HFFc6 (cell line): ENCODE measurements at places on chromosomes 6 and 20. TPM values are rescaled to one million over a fixed set of nuclear protein-coding genes. Genes with fewer than 3 reads are reported as not detected.

The FNDC1 gene
- total RNA-seq = not detected in 3 replicates

The SH3BGRL2 gene
- 0.21 to 0.43 TPM (median 0.30 TPM) in 3 replicates for total RNA-seq

The OARD1 gene
- total RNA-seq = 10.9 to 14.2 TPM (median 12.2 TPM) in 3 replicates

The ANKRD66 gene
- total RNA-seq = not detected in 3 replicates

The POM121L2 gene
- total RNA-seq = not detected in 3 replicates

The ELOVL2 gene
- not detected in 3 replicates for total RNA-seq

DNA sequence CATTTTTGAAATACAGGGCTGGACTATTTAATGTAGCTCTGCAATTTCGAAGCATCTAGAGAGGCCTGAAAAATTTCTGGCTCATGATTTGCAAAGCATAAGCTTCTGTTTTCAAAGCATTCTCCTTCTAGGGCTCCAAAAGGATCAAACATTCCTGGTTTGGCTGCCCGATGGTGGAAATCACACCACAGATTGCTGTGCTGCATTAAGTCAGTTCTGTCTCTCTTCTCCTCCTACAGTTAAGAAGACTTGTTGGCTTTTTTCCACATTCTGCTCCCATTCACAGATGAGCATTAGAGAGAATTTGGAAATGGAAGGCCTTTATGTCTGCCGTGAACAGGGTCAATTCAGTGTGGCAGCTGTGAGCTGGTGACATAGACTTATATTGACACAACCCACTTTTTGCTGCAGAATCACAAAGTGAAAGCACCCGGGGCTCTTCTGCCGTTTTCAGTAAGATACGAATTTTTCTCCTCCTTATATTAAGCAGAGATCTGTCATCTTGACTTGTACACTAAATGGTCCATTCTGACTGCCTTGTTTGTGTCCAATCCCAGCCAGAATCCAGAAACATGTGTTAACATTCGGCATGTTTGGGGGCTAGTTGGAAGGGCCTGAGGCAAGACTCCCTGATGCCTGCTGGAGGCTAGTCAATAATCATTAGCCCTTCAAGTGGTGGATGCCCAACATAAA, 330.8 kb upstream of the DEFB112 start:
- H3K4me1 ChIP-seq = no peaks in the 10 kb centered on the region
- H3K27me3 ChIP-seq = no peaks in the 10 kb centered on the region
- H3K36me3 ChIP-seq = no peaks in the 10 kb centered on the region
- no peak overlapping the region for H3K4me3 ChIP-seq
- H3K27ac ChIP-seq = no peak overlapping the region
- no peak for DNase-seq

GRCh38 chr20:41697861-41698559, 79.8 kb upstream of the CHD6 start:
- H3K27ac ChIP-seq = no peak overlapping the region
- H3K27me3 ChIP-seq = peaks cover 2% of the 10 kb centered on the region; the same call in 1 of the 2 replicates
- DNase-seq = peak; percentile 36
- no peaks in the 10 kb centered on the region for H3K36me3 ChIP-seq
- H3K4me3 ChIP-seq = no peak overlapping the region

DNA sequence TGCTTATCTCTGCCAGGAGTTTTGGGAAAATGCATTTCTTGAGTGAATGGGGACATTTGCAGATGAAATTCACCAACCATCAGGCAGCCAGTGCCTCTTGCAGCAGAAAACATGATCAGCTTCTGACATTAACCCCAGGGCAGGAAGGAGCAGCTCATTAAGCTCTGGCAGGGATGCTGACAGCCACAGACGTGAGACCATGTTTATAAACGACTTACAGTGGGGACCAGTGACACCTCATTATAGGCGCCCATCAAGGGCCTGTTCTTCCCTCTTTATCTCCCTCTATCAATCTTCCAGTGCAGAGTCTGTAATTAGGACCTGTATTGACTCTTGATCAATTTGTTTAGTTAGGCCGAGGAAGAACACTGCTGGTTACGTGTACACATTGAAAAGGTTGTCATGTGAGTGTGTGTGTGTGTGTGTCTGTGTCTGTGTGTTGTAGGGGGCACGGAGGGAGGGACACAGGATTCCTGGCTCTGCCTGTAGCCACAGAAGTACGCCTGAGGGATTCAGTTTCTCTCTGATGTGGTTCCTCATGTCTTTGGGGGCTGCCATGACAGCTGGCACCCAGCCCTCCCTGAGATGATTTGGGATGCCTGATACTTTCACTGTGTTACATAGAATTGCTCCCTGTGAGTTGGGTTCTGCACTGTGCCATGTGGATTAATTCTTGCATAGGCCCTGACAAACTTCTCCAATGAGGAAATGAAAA, 428.4 kb upstream of the CHD6 start:
- no peaks in the 10 kb centered on the region; the same call in 1 of the 2 replicates for H3K27me3 ChIP-seq
- H3K4me1 ChIP-seq = no peaks in the 10 kb centered on the region
- H3K27ac ChIP-seq = no peak overlapping the region
- no peak for DNase-seq

DNA sequence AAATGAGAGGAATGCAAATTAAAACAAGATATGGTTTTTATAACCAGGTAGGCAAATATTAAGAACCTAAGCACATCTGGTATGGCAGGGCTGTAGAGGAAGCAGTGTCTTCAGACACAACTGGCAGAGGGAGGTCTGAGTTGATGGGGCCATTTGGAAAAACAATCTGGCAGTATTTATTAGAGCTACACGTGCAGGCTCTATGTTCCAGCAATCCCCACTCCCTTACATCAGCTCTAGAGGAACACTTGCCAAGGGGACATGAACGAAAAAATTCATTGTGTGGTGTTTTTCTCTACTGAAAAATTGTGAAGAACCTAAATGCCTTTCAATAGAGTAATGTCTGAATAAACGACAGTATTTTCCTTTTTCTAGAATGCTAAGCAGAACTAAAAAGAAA, 111.6 kb upstream of the EDN1 start:
- no peak for DNase-seq
- H3K27me3 ChIP-seq = no peaks in the 10 kb centered on the region; the same call in 1 of the 2 replicates
- no peak overlapping the region for H3K4me3 ChIP-seq
- H3K27ac ChIP-seq = no peak overlapping the region

GRCh38 chr6:16540804-16541752, 220.2 kb downstream of the ATXN1 start:
- no peak for DNase-seq
- H3K4me3 ChIP-seq = no peak overlapping the region
- peaks cover 2% of the 10 kb centered on the region for H3K27me3 ChIP-seq
- H3K27ac ChIP-seq = peak overlapping the region; percentile 7; the same call in 1 of the 2 replicates

DNA sequence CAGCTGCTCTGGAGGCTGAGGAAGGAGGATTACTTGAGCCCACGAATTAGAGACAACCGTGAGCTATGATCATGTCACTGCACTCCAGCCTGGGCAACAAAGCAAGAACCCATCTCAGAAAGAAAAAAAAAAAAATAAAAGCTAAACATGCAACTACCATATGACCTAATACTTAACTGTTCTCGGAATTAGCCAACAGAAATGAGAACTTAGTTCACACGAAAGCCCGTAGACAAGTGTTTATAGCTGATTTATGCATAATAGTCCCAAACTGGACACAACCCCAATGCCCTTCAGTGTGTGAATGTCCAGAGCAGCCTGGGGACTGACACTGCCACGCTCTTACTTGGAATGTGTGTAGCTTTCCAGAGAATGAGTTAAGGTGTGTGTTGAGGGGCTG, 211.5 kb upstream of the PROKR2 start:
- H3K4me1 ChIP-seq = peaks cover 23% of the 10 kb centered on the region
- H3K27ac ChIP-seq = no peak overlapping the region
- no peaks in the 10 kb centered on the region for H3K36me3 ChIP-seq
- DNase-seq = no peak
- H3K4me3 ChIP-seq = no peak overlapping the region

- no peaks in the 10 kb centered on the region for H3K36me3 ChIP-seq
- no peak overlapping the region for H3K27ac ChIP-seq
- H3K27me3 ChIP-seq = no peaks in the 10 kb centered on the region
- no peak for DNase-seq
- no peak overlapping the region for H3K4me3 ChIP-seq
These were observed 568.2 kb downstream of the HDGFL1 start for GRCh38 chr6:23137611-23138010.

DNA sequence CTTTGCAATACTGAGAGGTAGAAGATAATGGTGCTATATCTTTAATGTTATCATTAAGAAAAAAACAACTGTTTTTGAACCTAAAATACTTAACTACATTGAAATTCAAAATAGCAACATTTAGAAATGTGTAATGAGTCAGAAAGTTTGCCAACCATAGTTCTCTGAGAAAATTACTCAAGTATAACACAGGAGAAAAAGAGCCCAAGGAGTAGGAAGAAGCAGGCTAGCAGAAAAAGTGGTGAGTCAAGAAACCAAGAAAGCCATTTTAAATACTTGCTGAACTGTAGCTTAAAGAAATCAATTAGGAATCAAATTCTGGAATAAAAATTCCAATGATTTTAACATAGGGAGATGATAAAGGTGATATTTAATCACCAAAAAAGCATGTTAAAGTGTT, 181.0 kb upstream of the RSPO3 start:
- DNase-seq = no peak
- no peak overlapping the region for H3K4me3 ChIP-seq
- no peaks in the 10 kb centered on the region; the same call in 1 of the 2 replicates for H3K27me3 ChIP-seq

GRCh38 chr20:40397467-40397866, 291.6 kb downstream of the MAFB start:
- H3K4me3 ChIP-seq = no peak overlapping the region
- no peaks in the 10 kb centered on the region for H3K36me3 ChIP-seq
- DNase-seq = no peak
- H3K27me3 ChIP-seq = no peaks in the 10 kb centered on the region
- H3K4me1 ChIP-seq = no peaks in the 10 kb centered on the region

- H3K36me3 ChIP-seq = no peaks in the 10 kb centered on the region
- H3K27me3 ChIP-seq = peaks cover 3% of the 10 kb centered on the region; the same call in 1 of the 2 replicates
- DNase-seq = peak; percentile 27
- H3K4me3 ChIP-seq = peak overlapping the region; percentile 81
These were observed 23.7 kb downstream of the HLA-A start for GRCh38 chr6:29965873-29966601.

DNA sequence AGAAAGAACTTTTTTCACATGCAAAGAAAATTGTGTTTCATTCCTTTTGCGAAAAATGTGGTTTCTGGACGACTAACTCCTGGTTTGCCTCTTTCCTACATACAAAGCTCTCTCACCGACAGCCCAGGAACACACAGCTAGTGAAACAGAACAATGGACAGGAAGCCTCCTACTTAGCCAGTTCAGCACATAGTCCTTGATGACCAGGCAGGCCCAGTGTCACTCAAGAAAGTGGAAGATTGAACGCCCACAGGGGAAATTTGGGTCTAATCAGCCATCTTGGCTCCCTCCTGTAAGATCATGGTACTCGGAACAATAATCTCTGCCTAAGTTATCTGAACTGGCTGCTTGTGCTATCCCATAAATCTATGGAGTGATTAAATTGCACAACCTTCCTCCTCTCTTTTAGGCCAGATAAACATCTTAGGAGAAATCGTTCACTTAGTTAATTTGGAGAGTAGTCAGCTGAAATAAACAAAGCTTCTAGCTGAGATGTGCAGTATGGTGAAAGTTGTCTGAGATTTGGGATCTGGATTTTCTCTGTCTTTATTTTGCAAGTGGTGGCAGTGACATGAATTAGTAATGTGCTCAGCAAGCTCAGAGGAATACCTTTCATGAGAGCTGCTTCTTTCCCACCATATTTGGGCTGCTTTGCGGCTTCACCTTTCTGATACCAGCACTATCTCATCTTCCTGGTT, 147.0 kb downstream of the MTFR2 start:
- no peaks in the 10 kb centered on the region for H3K36me3 ChIP-seq
- no peak overlapping the region for H3K27ac ChIP-seq
- H3K27me3 ChIP-seq = no peaks in the 10 kb centered on the region; the same call in 1 of the 2 replicates

DNA sequence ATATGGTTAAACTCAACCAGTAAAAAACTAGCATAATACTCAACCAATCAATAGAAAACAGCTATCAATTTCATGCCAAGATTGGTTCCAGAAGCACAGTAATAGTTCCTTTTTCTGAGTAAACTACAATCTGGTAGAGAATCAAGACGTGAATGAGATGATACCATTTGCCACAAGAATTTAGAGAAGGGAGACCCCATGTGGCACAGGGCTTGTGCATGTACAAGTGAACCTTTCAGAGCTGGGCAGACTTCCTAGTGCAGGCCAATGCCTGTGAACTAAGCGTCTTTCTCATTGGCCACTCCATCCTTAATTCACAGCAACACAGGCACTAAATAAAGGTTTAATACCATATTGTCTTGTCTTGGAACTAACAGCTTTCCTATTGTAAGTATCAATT, 213.5 kb downstream of the RFPL4B start:
- peaks cover 1% of the 10 kb centered on the region for H3K27me3 ChIP-seq
- H3K36me3 ChIP-seq = no peaks in the 10 kb centered on the region
- H3K4me3 ChIP-seq = no peak overlapping the region
- no peak for DNase-seq
- no peak overlapping the region for H3K27ac ChIP-seq

DNA sequence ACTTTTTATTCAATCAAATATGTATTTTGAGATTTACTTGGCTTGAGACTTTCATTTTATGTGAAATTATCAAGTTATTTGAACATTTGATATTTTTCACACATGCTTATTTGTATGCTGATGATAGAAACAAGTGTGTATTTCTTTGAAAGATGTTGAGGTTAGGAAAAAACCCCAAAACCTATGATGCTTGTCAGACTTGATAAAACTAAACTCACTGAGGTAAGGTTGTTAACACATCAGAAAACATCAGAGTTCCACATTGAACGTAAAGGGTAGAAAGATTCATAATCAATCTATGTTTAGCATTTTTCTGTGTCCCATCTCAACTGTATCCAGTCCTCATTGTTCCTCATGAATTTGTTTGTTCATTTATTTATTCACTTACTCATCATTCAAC, 12.2 kb downstream of the SF3B5 start:
- H3K4me3 ChIP-seq = no peak overlapping the region
- H3K4me1 ChIP-seq = peaks cover 7% of the 10 kb centered on the region
- no peaks in the 10 kb centered on the region for H3K36me3 ChIP-seq
- no peak for DNase-seq
- H3K27ac ChIP-seq = no peak overlapping the region

DNA sequence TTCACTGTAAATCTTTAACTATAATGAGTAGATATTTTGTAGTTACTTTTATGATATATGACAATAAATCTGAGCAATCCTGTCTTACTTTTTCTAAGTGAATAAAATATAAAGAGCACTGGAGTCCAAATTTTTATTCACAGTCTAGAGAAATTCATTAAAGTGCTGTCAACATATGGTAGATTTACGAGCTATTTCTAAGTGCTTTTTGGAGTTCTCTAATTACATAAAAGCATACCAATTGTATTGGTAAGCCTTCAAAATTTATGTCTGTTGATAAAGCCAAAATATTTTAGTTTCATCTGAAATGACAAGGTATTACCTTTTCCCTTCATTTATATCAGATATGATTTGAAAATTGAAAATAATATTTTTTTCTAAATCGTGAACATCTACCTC, 75.4 kb downstream of the MAN1A1 start:
- no peak overlapping the region for H3K27ac ChIP-seq
- no peak overlapping the region for H3K4me3 ChIP-seq
- no peaks in the 10 kb centered on the region; the same call in none of the 2 replicates for H3K27me3 ChIP-seq

- DNase-seq = no peak
- no peak overlapping the region for H3K27ac ChIP-seq
- no peaks in the 10 kb centered on the region for H3K27me3 ChIP-seq
- H3K4me3 ChIP-seq = no peak overlapping the region
These were observed 496.7 kb downstream of the UTRN start for GRCh38 chr6:144781836-144782235.

GRCh38 chr20:3990716-3991115, 24.6 kb downstream of the RNF24 start:
- H3K4me3 ChIP-seq = no peak overlapping the region
- peaks cover 44% of the 10 kb centered on the region for H3K4me1 ChIP-seq
- H3K36me3 ChIP-seq = 0 out of 2 replicates have a peak, but pooled peaks cover 4% of the 10 kb centered on the region
- H3K27ac ChIP-seq = no peak overlapping the region
- DNase-seq = no peak
- no peaks in the 10 kb centered on the region for H3K27me3 ChIP-seq

GRCh38 chr20:53291548-53291947, 302.1 kb downstream of the ZNF217 start:
- no peak overlapping the region for H3K4me3 ChIP-seq
- no peaks in the 10 kb centered on the region for H3K27me3 ChIP-seq
- H3K27ac ChIP-seq = no peak overlapping the region
- no peaks in the 10 kb centered on the region for H3K36me3 ChIP-seq
- no peaks in the 10 kb centered on the region for H3K4me1 ChIP-seq
